ENCODE measurements at places on chromosomes 16 and 17. TPM values are rescaled to one million over a fixed set of nuclear protein-coding genes. Genes with fewer than 3 reads are reported as not detected.

Gene CMTM2
- total RNA-seq: 0.68 TPM

Gene CHD9NB
- total RNA-seq: 0.23 TPM

Gene DOC2B
- total RNA-seq: not detected

Gene USH1G
- total RNA-seq: not detected

Gene ABCC12
- total RNA-seq: not detected

Gene TGFB1I1
- total RNA-seq: 0.92 TPM

Gene NGFR
- 0.11 TPM for total RNA-seq

Gene SLC13A2
- not detected for total RNA-seq

Gene NTHL1
- total RNA-seq: 29.9 TPM
